ENCODE measurements at places on chromosomes 16 and 17. TPM values are rescaled to one million over a fixed set of nuclear protein-coding genes. Genes with fewer than 3 reads are reported as not detected.

BCAR1 gene
- total RNA-seq, result 58.0 TPM

CDH15 gene
- 0.33 TPM for total RNA-seq

PLA2G10 gene
- not detected for total RNA-seq

XYLT1 gene
- total RNA-seq, result 3.5 TPM

ASGR1 gene
- under 0.01 TPM for total RNA-seq

TMEM114 gene
- total RNA-seq, result not detected

AANAT gene
- not detected for total RNA-seq

CCL7 gene
- not detected for total RNA-seq

NPIPB13 gene
- total RNA-seq, result 3.2 TPM

SLC6A2 gene
- total RNA-seq, result 0.13 TPM

DPEP2 gene
- total RNA-seq, result not detected

CBX1 gene
- total RNA-seq, result 67.1 TPM

KLHL10 gene
- total RNA-seq, result 0.67 TPM

ZNF469 gene
- 3.2 TPM for total RNA-seq

RHBDF1 gene
- total RNA-seq, result 42.0 TPM

ODAD4 gene
- total RNA-seq, result 0.83 TPM

C1QTNF1 gene
- 22.0 TPM for total RNA-seq

CIBAR2 gene
- not detected for total RNA-seq

ANKRD40CL gene
- total RNA-seq, result not detected
